ENCODE measurements at places on chromosomes 11 and 22.

- no peak for DNase-seq
Observed at GRCh38 chr22:22953791-22954190, 66.2 kb downstream of the IGLL5 start.

- DNase-seq, result no peak
Observed at GRCh38 chr22:25084405-25085107, 115.1 kb upstream of the CRYBB3 start.

DNA sequence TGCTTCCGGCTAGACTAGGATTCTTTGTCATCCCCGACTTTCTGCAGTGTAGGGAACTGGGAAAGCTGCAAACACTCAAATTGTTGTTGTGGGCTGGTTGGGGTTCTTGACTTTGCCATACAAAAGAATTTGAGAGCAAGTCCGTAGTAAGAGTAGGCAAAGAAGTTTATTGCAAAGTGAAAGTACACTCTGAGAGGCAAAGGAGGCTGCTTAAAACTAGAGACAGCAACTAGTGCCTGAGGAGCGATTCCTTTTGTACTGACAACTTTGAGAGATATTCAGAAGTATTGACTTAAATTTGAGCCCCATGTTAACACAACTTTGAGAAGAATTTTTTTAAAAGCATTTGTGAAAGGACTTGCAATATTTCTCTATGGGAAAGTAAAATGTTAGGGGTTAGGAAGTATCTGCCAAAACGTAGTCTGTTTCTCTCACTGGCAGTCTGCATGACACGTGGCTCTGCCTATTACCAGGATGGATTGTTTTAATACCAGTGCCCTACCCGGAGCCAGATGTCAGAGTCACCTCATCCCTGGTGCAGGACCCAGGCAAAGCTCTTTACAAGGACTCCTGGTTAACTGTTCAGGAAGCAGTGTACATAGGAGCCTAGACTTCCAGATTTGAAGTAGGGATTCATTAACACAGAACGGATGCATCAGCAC, 85.0 kb upstream of the CLPB start:
- no peak for DNase-seq

DNA sequence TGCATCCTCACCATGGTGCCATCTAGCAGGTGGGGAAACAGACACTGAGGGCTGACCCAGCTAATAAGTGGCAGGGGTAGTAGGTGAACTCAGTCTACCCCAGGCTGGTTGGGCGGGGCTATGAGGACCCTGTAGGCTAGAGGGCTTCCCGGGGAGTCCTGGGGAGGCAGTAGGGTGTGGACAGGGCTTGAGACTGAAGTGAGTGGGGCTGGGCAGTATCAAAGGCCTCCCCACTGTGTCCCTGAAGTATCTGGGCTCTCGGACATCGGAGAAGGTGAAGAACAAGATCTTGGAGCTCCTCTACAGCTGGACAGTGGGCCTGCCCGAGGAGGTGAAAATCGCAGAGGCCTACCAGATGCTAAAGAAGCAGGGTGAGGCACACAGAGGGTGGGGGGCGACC, 11.4 kb downstream of the GGA1 start:
- DNase-seq, result no peak

DNA sequence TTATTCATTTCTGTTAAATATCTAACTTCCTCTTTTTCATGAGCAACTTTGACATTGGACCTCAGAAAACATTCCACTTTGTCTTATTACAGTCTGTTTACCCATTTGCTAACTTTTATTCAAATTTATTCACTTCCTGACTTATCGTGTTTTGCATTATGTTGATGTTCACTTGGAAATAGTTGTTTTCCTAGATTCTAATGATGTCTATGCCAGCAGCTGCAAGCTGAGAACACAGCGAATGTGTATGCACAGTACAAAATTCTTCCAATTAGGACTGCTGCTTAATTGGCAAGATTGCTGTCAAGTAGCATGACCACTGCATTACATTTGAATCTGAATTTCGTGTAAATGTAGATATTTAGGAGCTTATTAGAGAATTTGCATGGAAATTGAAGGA, 61.5 kb upstream of the GRIA4 start:
- DNase-seq, result no peak

- DNase-seq, result no peak
Observed at GRCh38 chr11:72303179-72303578, 59.2 kb upstream of the PHOX2A start.

- DNase-seq, result no peak
Observed at GRCh38 chr11:15113381-15113780, 1.3 kb upstream of the INSC start.

DNA sequence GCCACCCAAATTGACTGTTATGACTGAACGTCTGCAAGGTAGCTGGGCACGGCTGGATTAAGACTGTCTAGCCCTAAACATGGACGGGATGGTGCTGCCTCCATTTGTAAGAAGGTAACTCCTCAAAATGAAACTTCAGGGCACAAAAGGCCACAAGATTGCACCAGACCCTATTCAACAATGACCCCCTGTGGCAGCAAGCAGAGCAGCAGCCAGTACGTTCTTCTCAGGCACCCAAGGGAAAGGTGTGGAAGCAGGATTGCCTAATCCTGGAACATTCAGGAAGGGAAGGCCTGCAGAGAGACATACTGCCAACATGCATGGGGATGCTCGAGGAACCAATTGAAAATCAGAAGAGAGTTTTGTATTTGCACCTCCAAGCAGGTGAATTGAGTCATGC, 4.5 kb upstream of the TBX10 start:
- DNase-seq, result no peak

DNA sequence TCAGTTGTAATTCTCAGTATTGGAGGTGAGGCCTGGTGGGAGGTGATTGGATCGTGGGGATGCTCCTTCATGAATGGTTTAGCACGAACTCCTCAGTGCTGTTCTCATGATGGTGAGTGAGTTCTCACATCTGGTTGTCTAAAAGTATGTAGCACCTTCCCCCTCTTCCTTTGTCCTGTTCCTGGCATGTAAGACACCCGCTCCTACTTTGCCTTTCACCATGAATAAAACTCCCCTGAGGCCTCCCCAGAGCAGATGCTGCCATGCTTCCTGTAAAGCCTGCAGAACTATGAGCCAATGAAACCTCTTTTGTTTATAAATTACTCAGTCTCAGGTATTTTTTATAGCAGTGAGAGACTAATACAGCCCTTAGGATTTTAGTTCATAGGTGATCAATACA, 191.5 kb downstream of the MAML2 start:
- DNase-seq, result no peak

DNA sequence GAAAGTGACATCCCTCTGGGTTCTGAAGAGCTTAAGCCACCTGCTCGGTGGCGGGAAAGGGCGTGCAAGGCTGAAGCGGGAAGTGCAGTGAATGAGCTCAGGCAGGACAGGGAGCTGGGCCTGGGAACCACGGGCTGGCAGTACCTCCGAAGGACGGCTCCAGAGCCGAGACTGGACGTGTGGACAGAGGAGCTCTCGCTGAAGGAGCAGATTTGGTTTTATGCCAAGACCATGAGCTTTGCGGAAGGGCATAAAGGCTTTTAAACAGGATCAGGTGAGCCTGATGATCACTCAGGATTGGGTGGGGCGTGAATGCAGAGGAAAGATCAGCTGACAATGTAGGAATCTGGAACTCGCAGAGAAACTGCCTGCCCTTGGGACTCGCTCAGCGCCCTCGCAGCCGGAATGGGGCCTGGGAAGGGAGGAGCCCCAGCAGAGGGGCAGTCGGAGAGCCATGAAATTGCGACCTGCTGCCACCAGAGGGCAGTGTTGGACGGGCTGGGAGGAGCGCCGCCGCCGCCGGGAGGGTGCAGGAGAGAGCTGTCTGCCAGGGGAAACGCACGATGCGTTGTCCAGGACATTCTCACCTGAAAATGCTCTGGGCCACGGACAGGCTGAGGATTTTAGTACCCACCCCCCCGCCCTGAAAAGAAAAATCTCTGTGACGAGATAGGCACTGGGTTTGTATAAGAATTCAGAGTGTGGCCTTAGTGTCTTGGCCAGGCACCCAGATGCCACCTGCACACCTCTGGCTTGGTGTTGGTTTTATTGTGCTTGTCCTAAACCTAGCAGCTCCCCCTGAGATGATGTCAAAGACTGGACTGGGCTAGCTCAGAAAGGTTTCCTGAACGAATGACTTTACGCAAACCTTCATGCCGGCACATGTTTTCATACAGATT, 324.4 kb downstream of the NTM start:
- DNase-seq, result peak; percentile 39

- DNase-seq, result no peak
Observed at GRCh38 chr11:95925011-95925410, 1.1 kb upstream of the MTMR2 start.

- no peak for DNase-seq
Observed at GRCh38 chr22:48744967-48745841, 1082.5 kb downstream of the BRD1 start.

DNA sequence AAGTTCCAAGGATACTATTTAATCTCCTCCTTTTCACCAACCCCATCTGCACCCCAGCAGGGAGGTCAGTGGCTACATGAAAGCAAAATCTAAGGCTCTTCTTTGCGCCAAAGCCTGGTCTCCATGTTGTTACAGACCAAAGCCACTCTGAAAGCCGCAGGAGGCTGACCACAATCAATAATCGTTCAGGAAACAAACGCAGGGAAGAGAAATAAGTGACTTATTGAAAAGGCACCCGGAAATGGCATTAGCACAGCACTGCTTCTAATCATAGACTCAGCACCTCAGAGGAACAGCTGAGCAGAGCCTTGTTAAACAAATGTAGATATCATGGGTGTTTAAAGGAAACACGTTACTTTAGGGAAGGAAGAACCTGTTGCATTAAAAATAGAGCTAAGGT, 183.9 kb downstream of the KIRREL3 start:
- DNase-seq, result no peak

DNA sequence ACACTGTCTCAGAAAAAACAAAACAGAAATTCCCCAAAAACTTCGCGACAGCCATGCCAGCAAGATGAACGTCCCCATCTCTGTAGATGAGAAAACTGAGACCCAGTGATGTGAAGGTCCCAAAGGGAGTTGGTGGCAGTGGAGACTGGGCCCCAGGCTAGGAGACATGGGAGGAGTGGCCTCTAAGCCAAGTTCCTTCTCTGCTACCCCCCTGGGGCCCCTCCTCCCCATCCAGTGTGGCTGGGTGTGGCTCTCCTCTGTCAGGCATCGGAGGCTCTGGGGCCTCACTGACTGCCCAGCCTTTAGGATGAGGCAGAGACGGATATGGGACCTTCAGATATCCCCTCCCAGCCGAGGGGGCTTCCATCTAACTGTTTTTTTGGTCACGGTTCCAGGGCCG, 9.8 kb downstream of the RELT start:
- no peak for DNase-seq

DNA sequence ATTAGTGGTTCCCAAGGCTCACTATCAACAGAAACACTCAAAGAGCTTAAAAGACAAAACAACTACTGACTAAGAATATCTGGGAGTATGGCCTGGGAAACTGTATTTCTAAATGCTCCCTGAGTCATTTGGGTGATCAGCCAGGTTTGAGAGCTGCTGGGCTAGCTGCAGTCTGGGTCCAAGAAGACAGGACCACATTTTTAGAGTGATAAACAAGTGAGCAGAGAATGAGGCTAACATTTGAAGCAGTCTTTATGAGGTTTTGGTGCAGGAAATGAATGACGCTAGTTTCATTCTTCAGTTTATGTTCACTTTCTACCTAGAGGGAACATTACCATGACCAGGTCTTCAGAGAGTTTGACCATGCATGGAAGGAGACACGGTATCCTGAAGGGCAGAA, 97.7 kb downstream of the TEAD1 start:
- no peak for DNase-seq

- no peak for DNase-seq
Observed at GRCh38 chr22:46584081-46584921, 35.9 kb upstream of the GRAMD4 start.

GRCh38 chr11:35076201-35077100, 62.5 kb upstream of the CD44 start:
- DNase-seq, result no peak

- DNase-seq, result no peak
Observed at GRCh38 chr22:25197340-25197739, 2.3 kb upstream of the CRYBB3 start.

DNA sequence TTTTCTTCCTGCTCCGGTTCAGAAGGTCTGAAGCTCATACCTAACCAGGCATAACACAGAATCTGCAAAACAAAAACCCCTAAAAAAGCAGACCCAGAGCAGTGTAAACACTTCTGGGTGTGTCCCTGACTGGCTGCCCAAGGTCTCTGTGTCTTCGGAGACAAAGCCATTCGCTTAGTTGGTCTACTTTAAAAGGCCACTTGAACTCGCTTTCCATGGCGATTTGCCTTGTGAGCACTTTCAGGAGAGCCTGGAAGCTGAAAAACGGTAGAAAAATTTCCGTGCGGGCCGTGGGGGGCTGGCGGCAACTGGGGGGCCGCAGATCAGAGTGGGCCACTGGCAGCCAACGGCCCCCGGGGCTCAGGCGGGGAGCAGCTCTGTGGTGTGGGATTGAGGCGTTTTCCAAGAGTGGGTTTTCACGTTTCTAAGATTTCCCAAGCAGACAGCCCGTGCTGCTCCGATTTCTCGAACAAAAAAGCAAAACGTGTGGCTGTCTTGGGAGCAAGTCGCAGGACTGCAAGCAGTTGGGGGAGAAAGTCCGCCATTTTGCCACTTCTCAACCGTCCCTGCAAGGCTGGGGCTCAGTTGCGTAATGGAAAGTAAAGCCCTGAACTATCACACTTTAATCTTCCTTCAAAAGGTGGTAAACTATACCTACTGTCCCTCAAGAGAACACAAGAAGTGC, 661 bp upstream of the MALAT1 start:
- DNase-seq, result no peak

DNA sequence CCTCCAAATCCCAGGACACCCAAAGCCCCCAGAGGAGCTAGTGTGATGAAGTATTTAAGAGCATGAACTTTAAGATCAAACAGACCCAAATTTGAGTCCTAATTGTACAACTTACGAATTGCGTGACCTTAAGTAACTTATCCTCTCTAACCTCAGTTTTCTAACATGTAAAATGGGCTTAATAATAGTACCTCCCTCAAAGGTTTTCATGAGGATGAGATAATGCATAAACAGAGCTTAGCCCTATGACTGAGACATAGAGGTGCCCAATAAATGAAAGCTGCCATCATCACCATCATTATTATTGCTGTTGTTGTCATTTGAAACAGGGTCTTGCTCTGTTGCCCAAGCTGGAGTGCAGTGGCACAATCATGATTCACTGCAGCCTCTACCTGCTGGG, 9.2 kb downstream of the SCN2B start:
- no peak for DNase-seq

DNA sequence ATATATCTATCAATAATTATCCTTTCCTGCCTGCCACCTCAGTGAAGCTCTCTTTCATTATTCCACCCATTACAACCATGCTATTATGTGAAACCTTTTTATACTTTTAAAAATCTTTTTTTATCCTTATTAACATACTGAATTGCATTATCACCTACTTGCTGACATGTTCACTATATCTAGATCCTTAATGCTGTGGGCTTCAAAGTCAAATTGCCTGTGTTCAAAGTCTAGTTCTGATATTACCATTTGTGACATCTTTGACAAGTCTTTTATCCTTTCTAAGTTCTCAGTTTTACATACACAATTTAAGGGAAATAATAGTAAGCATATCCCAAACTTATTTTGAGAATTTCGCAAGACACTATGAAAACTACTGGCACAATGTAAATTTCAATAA, 2239.4 kb downstream of the LRRC4C start:
- no peak for DNase-seq

Measured in stimulated activated CD4-positive, alpha-beta T cell treated with anti-CD3 and anti-CD28 coated beads, Interleukin-1b, Interleukin-23, amount 100 ng/mL, for 1 hour (primary cell).